CD8-positive, alpha-beta T cell (primary cell): ENCODE measurements at places on chromosomes 16 and 17.
A peak's percentile ranks its signal among the peaks of the same experiment; 100 is the strongest.

GRCh38 chr17:31424944-31425281, 33.4 kb downstream of the RAB11FIP4 start:
- no peak for DNase-seq

- DNase-seq = no peak
Measured at GRCh38 chr16:27999687-28000086, 63.8 kb downstream of the GSG1L start.

GRCh38 chr16:66152823-66153393, 213.6 kb upstream of the CDH5 start:
- DNase-seq = no peak

DNA sequence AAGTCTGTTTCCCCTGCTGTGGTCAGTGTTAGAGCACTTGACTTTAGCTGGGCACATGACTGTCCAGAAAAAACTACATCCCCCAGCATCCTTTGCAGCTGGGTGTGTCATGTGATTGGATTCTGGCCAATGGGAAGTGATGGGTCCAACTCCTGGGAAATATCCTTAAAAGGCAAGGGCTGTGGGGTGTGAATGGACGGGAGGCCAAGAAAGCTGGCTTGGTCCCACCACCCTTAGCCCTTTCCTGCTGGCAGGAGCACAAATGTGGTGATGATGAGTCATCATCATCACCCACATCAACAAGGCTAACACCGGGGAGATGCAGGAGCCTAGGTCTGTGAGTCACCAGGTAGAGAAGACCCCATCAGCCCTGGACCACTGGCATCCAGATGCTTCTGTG, 341.7 kb downstream of the C16orf95 start:
- no peak for DNase-seq

GRCh38 chr17:6856051-6856450, 24.5 kb upstream of the TEKT1 start:
- no peak for DNase-seq

GRCh38 chr16:68356249-68356918, 45.6 kb downstream of the PRMT7 start:
- DNase-seq = peak; percentile 47

DNA sequence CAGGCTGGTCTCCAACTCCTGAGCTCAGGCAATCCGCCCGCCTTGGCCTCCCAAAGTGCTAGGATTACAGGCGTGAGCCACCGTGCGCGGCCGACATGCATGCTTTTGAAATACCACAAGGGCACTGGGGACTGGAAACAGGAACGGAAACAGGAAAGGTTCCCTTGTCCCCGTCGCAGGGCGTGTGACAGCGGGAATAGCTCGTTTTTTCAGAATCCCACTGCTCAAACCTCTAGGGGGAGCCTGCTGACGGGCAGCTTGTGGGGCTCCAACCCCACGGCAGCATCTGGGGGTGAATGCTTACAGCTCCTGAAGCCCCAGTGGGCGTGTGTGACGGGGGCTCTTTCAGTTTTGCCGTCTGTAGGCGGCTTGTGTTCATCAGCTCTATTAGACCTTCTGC, 18.8 kb upstream of the ASGR2 start:
- DNase-seq = peak; percentile 62

GRCh38 chr17:40253565-40253964, 34.1 kb upstream of the CDC6 start:
- DNase-seq = no peak

- no peak for DNase-seq
Measured at GRCh38 chr16:46783800-46784199, 35.7 kb upstream of the MYLK3 start.
